Stimulated activated CD8-positive, alpha-beta memory T cell treated with anti-CD3 and anti-CD28 coated beads, Interleukin-7, amount 100 ng/mL, for 1 hour (primary cell): ENCODE measurements at places on chromosomes 1 and 21.

GRCh38 chr21:46155514-46156377, at the start of gene FTCD:
FTCD (minus strand) TSS chr21:46155579; CDS start chr21:46155523, 56 bp downstream.
- DNase-seq, result no peak

- DNase-seq, result no peak
Observed at GRCh38 chr1:36968730-36969129, 65.6 kb downstream of the GRIK3 start.

GRCh38 chr21:34942911-34943310, 106.2 kb downstream of the RUNX1 start:
- DNase-seq, result no peak

DNA sequence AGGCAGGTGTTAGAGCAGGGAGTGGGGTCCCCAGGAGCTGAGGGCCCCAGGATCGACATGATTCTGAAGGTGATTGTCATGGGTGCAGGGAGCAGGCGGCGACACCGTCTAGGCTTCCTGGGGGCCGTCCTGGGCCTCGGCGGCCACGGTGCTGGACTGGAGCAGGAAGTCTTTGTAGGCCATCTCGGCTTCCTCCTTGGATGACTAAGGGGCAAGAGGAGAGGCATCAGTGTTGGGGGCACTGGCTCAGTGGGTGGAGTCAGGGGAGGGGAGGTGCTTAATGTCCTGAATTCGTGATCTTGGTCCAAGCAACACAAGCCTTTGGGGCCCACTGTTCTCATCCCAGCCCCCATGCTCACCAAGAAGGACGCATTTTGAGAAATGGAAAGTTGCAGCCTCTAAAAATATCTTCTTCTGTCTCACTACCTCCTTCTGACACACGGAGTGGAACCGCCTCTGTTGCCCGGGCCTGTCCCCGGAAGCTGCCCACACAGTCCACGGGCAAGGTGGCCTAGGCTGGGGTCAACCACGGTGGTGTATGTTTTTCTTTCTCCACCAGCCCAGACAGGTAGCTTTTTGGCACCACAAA, 8.6 kb upstream of the FCMR start:
- no peak for DNase-seq

DNA sequence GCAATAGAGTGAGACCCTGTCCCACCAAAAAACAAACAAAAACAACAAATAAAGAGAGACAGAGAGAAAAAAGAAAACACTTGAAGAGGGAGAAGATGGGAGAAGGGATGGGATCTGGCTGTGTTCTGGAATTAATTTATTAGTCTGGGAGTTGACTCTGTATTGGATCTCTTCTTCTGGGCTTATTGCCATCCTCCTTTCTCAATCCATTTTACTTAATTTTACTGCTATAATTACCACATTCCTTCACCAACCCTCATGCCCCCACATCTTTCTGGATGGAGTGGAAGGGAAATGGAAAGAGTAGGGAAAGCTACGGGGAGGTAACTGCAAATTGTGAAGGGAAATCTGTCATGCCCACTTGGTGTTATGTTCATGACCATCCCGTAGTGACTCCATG, 42.9 kb downstream of the FMN2 start:
- no peak for DNase-seq

DNA sequence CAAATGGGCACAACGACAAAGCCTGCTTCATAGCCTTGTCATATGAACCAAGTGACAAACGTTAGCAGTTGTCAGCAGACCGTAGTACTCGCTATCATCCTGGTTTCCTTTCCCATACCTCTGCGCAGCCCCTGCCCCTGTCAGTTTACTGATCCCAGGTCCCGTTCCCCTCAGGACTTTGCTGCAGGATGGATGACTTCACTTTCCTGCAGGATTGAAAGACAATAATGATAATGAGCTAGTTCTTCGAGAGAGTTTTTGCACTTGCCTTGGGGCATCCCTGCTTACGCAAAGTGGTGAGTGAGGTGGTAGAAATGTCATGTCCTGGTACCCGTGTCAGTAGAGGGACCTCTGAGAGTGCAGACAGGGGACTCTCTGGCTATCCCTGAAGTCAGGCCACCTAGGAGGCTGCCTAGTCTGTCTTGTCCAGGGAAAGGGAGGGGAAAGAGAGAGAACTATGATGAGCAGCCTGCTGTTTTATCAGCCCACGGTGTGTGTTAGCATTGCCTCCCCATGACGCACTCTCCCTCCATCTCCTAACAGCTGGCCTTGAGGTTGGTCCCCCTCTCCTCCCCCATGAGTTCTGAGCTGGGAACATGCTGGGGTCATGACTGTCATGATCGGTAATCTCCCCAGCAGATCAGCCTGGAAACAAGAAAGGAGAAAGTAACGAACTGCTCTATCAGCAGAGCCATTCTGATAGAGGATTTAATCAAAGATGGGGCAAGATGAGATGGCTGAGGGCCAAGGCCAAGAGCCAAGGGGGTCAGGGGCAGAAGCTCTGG, 53.7 kb downstream of the ELK4 start:
- DNase-seq, result no peak
